SJSA1 (cell line): ENCODE measurements at places on chromosomes 16 and 17.
A peak's percentile ranks its signal among the peaks of the same experiment; 100 is the strongest.

GRCh38 chr17:58096892-58097291 is 13.7 kb downstream of the DYNLL2 start:
- no peak overlapping the region for H3K27ac ChIP-seq
- peaks cover 29% of the 10 kb centered on the region for H3K36me3 ChIP-seq
- no peaks in the 10 kb centered on the region for H3K27me3 ChIP-seq

DNA sequence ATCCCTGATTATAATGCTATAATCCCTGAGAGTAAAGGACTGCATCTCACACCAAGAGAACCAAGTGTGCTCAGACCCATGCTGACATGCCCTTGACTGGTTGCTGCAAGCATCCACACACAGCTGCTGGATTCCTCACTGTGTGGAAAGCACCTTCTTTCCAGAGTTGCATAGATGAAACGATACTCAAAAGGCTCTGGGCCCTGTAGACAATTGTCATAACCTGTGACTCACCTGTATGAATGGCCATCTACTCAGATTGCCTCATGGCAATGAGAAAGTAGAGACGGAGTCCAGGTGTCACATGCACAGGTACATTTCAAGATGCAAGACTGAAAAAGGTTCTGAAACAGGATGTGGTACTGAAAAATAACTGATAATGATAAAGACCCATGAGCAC is 58.1 kb downstream of the MPHOSPH6 start:
- H3K36me3 ChIP-seq, result no peaks in the 10 kb centered on the region
- no peak overlapping the region for H3K27ac ChIP-seq
- H3K4me1 ChIP-seq, result no peaks in the 10 kb centered on the region
- no peak for DNase-seq
- H3K4me3 ChIP-seq, result no peak overlapping the region

DNA sequence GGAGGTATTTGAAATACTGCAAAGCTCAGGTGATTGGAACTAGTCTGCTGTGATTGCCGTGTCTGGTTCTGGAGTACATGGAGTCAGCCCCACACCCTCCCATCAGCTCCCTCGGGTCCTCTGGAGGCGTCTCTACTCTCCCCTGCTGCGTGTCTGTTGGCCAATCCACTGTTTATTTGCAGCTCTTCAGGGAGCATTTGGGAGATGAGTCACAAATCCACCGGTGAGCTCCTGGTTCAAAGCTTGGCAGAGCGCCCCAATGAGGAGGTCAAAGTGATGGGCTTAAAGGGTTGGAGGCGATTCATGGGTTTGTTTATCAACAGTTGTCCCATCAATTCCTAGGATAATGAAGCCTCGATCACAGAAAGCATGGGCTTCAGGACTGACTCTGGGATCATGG is 14.6 kb downstream of the CALB2 start:
- peaks cover 11% of the 10 kb centered on the region for H3K4me1 ChIP-seq
- peak; percentile 47 for DNase-seq
- H3K27me3 ChIP-seq, result no peaks in the 10 kb centered on the region

DNA sequence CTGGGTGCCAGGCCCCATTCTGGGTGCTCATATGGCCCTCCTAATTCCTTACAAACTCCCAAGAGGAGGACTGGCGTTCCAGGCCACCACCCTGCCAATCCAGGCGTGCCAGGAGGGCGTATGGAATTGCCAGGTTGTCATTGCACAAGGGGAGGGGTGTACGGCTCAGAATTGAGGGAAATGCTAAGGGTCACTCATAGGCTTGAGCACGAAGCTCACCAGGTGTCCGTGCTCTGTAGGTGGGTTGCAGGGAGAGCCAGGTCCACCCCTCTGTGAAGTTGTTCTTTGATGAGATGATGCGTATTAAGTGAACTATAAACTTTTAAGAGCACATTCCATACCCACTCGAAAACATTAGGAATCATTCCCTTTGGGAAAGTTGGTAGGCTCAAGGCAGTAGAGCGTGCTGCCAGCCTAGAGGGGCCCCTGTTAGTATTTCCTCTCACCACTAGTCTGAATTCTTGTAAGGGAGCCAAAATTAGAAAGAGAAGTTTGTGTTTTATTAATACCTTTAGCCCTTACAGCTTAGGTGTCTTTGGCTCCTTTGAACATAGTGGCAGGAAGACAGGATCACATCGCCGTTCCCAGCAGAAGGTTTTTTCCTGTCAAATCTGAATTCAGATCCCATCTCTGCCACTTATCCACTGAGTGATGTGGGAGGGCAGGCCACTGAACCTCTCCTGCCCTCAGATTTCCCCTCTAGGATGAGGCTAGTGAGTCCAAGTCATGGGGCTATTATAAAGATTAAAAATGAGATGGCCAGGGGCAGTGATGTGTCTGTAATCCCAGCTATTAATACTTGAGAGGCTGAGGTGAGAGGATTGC is 38.7 kb upstream of the NFAT5 start:
- DNase-seq, result no peak
- H3K4me3 ChIP-seq, result no peak overlapping the region
- no peaks in the 10 kb centered on the region for H3K36me3 ChIP-seq
- no peaks in the 10 kb centered on the region for H3K27me3 ChIP-seq

DNA sequence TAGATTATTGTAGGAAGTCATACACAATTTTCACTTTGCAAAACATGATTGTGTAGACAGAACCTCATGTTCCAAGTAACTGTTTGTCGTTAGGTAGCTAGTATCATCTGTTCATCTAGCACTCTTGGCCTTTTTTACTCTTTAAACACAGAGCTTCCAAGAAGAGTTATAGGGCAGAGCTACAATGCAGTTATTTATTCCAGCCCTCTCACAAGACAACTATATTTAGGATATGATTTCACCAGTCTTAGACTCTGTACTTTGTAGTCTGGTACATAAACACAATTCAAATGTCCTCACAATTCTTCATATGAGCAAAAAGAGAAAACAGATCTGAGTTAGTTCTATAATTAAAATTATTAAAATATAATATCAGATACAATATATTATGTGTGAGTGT is 37.9 kb downstream of the KCNJ2 start:
- no peaks in the 10 kb centered on the region for H3K4me1 ChIP-seq
- H3K4me3 ChIP-seq, result no peak overlapping the region
- no peaks in the 10 kb centered on the region for H3K27me3 ChIP-seq
- H3K27ac ChIP-seq, result no peak overlapping the region
- no peak for DNase-seq

DNA sequence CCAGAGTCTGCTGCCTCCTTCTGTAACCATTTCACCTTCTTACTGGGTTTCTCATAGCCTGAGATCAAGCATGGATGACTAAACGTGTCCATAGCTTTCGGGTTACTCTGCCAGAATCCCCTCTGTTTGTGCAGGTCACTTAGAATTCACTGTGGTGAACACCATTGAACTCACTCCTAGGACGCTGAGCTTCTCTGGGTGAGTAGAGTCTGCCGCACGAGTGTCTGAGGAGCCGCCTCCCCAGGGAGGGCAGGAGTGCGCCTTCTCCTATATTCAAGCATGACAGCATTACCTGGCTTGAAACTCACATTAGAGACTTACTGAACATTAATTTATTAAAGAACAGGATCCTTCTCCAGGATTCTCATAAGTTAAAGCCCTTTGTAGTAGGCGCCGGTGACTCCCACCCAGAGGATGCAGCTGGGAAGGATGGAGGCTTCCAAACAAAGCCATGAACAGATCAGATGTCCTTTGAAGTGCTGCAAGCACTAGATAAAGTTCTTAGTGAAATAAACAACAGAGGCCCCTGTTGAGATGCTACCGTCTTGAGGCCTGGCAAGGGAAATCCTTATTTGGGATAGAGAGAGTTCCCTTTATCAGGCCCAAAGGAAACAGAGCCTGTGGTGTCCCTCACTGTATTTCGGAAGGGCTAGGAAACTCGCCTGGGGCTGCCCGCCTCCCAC is 144.6 kb upstream of the PLCG2 start:
- peaks cover 31% of the 10 kb centered on the region for H3K4me1 ChIP-seq
- H3K27me3 ChIP-seq, result no peaks in the 10 kb centered on the region

GRCh38 chr16:55454861-55455260 is 24.1 kb upstream of the MMP2 start:
- no peak for DNase-seq
- peaks cover 22% of the 10 kb centered on the region; the same call in 1 of the 2 replicates for H3K27me3 ChIP-seq
- H3K36me3 ChIP-seq, result no peaks in the 10 kb centered on the region
- no peak overlapping the region for H3K27ac ChIP-seq
- H3K4me1 ChIP-seq, result no peaks in the 10 kb centered on the region

DNA sequence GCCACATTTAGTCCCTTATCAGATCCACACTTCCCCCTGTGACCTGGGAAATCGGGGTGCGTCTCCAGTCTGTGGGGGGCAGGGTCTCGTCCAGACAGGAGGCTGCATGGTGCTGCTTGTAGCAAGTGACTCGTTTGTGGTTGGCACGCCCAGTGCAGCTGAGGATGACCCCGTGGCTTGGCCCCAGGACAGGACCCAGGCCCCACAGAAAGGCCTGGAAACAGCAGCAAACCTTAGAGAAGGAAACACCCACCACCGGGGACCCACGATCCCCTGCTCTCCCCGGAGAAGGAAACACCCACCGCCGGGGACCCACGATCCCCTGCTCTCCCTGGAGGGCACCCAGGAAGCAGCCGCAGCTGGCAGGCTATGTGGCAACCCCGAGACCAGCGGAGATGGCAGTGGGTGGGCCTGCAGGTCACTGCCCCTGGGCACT is 8.2 kb upstream of the C16orf95 start:
- peaks cover 8% of the 10 kb centered on the region for H3K4me1 ChIP-seq
- H3K27me3 ChIP-seq, result no peaks in the 10 kb centered on the region
- DNase-seq, result no peak
- H3K4me3 ChIP-seq, result no peak overlapping the region
- no peak overlapping the region for H3K27ac ChIP-seq

GRCh38 chr17:964876-965275 is 14.7 kb downstream of the NXN start:
- no peak for DNase-seq
- H3K27me3 ChIP-seq, result no peaks in the 10 kb centered on the region
- H3K36me3 ChIP-seq, result no peaks in the 10 kb centered on the region
- H3K27ac ChIP-seq, result no peak overlapping the region
- 0 out of 2 replicates have a peak, but pooled peaks cover 3% of the 10 kb centered on the region for H3K4me1 ChIP-seq
- H3K4me3 ChIP-seq, result no peak overlapping the region

DNA sequence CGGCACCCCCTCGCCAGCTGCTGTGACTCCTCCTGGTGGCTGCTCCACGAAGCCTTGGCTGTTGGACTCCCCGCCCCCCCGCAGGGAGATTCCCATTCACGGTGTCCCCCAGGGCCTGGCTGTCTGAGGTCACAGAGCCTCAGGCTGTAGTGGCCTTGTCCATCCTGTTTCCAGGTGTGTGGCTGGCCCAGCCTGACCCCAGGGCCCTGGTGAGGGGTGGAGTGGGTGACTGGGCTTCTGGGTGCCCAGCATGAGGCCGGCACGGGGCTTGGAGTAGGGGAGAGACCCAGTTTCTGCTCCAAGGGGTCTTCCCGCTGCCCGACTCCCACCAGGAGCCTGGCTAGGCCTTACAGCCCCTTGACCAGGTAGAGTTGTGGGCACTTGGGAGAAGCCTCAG is 10.4 kb downstream of the PRSS27 start:
- no peaks in the 10 kb centered on the region for H3K27me3 ChIP-seq
- no peak overlapping the region for H3K27ac ChIP-seq
- H3K36me3 ChIP-seq, result peaks cover 36% of the 10 kb centered on the region
- H3K4me1 ChIP-seq, result no peaks in the 10 kb centered on the region
- no peak overlapping the region for H3K4me3 ChIP-seq
- no peak for DNase-seq

- no peaks in the 10 kb centered on the region for H3K36me3 ChIP-seq
- no peaks in the 10 kb centered on the region; the same call in 1 of the 2 replicates for H3K4me1 ChIP-seq
- no peak for DNase-seq
- no peak overlapping the region for H3K27ac ChIP-seq
Measured at GRCh38 chr17:72175787-72176515, 55.1 kb downstream of the SOX9 start.

DNA sequence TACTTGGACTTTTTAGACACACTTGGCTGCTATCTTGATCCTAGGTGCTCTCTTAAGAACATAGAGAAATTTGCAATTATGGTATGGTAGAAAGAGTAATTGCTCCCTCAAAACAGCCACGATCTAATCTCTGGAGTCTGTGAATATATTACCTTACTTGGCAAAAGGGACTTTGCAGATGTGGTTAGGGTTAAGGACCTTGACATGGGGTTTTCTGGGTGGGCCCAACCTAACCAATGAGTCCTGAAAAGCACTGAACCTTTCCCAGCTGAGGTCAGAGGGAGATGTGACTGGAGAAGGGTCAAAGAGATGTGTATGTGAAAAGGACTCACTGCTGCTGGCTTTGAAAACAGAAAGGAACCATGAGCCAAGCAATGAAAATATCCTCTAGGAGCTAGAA is 26.7 kb upstream of the MED13 start:
- H3K36me3 ChIP-seq, result no peaks in the 10 kb centered on the region
- H3K27ac ChIP-seq, result no peak overlapping the region
- no peak for DNase-seq
- 0 out of 2 replicates have a peak, but pooled peaks cover 5% of the 10 kb centered on the region for H3K27me3 ChIP-seq

GRCh38 chr16:78838276-78838675 is 738.8 kb downstream of the WWOX start:
- H3K27me3 ChIP-seq, result no peaks in the 10 kb centered on the region
- no peaks in the 10 kb centered on the region for H3K4me1 ChIP-seq
- no peak for DNase-seq
- H3K4me3 ChIP-seq, result no peak overlapping the region
- no peak overlapping the region for H3K27ac ChIP-seq

DNA sequence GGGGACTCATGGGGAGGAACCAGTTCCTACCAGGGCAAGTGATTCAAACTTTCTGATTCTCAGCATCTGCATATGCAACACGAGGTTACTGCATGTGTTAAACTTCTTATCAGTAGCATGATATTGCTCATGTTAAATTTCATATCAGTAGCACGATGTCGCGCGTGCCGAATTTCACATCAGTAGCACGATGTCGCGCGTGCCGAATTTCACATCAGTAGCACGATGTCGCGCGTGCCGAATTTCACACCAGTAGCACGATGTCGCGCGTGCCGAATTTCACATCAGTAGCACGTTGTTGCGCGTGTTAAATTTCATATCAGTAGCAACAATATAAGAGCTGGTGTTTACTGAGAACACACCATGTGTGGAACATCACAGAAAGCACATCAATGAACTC is 221.6 kb downstream of the GSG1L start:
- peaks cover 6% of the 10 kb centered on the region; the same call in 1 of the 2 replicates for H3K27me3 ChIP-seq
- no peaks in the 10 kb centered on the region for H3K4me1 ChIP-seq
- H3K4me3 ChIP-seq, result no peak overlapping the region
- DNase-seq, result no peak
- H3K36me3 ChIP-seq, result no peaks in the 10 kb centered on the region
- no peak overlapping the region for H3K27ac ChIP-seq

- H3K4me1 ChIP-seq, result peaks cover 10% of the 10 kb centered on the region
- peak overlapping the region; percentile 49 for H3K27ac ChIP-seq
- H3K4me3 ChIP-seq, result no peak overlapping the region
- DNase-seq, result peak; percentile 73
- no peaks in the 10 kb centered on the region for H3K27me3 ChIP-seq
- no peaks in the 10 kb centered on the region for H3K36me3 ChIP-seq
Measured at GRCh38 chr17:27247071-27247957, 46.6 kb upstream of the WSB1 start.

GRCh38 chr16:88318521-88318920 is 64.2 kb upstream of the ZNF469 start:
- peaks cover 24% of the 10 kb centered on the region for H3K4me1 ChIP-seq
- no peak overlapping the region for H3K27ac ChIP-seq
- no peak overlapping the region for H3K4me3 ChIP-seq
- no peaks in the 10 kb centered on the region for H3K27me3 ChIP-seq
- no peak for DNase-seq
